H54 (cell line): ENCODE measurements at places on chromosomes 1 and 21.
A peak's percentile ranks its signal among the peaks of the same experiment; 100 is the strongest.

GRCh38 chr1:54168206-54168965 is 15.6 kb upstream of the CDCP2 start:
- no peak for DNase-seq

- no peak for DNase-seq
Observed at GRCh38 chr1:183953031-183953430, 84.5 kb downstream of the COLGALT2 start.

DNA sequence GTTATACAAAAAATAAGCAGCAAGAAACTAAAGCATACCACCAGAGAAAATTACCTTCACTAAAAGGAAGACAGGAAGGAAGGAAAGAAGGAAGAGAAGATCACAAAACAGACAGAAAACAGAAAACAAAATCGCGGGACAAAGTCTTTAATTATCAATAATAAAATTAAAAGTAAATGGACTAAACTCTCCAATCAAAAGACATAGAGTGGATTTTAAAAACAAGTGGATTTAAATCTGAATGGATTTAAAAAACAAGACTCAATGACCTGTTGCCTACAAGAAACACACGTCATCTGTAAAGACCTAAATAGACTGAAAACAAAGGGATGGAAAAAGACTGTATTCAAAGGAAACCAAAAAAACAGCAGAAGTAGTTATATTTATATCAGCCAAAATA is 75.7 kb upstream of the MAGI3 start:
- DNase-seq: no peak

DNA sequence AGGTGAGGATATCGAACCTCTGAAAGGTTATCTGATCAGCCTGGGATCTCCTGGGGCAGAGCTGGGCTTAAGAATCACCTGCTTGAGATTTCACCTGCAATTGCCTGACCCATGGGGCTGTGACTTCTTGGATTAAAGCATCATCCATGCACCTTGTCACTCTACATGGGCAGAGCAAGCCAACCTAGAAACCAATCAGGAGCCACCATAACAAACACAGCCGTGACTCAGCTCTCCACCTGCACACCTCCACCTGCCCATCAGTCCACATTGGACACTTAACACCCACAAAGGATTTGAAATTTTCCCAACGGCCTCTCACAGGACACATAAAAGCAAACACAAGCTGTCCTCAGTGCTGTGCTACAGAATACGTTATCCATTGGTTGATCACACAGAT is 35.1 kb upstream of the ETS2 start:
- DNase-seq: no peak

- no peak for DNase-seq
Observed at GRCh38 chr1:175788586-175789252, 45.3 kb upstream of the TNR start.

DNA sequence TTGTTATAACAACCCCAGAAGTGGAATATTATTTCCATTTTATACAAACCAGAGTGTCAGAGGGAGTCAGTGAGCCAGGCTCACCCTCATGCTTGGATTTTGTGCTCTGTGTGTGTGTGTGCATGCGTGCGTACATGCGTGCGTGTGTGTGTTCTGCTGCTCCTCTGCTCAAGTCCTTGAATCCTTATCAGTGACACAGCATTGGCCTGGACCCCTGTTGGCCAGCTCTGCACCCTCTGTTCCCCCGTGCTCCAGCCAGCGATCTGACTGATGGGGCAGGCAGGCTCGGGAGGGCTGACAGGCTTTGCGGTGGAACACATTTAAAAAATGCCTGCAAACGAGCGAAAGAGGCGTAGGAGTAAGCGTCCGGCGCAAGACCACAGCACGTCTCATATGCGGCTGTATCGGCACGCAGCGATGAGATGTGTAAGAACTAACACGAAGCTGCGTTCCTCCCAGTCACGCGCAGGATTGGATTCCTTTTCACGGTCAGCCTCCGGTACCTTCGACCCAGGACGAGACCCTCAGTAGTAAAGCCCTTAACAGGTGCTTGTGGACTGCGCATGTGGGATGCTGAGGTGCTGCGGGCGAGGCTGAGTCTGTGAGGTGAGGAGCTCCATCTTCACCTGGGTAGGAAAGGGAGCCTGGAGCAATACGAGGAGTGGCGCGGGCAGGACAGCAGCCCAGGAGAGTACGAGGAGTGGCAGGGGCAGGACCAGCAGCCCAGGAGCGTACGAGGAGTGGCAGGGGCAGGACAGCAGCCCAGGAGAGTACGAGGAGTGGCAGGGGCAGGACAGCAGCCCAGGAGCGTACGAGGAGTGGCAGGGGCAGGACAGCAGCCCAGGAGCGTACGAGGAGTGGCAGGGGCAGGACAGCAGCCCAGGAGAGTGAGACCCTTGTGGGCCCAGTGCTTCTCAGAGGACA is 130.9 kb downstream of the GALNT2 start:
- no peak for DNase-seq

DNA sequence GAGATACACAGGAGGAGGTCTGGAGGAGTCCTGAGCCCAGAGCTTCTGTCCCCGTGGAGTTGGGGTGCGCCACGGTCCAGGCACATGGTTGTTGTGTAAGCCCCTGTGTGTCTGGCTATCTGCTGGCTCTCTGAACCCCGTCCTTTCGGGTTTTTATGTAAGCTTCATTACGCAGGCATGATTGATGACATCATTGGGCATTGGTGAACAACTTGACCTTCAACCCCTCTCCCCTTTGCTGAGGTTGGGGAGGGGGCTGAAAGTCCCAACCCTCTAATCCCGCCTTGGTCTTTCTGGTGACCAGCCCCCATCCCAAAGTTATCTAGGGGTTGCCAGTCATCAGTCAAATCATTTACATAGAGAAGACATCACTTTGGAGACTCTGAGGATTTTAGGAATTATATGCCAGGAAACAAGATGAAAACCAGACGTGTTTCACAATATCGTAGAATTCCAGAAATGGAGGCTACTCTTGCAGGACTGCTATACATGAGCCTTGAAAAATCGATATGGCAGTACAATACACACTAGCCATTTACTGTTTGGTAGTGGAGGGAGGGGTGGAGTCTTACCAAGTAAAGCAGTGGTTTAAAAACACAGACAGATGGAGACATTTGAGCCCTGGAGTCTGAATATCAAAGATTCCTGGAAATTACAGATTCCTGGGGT is 69.8 kb upstream of the SCAF4 start:
- no peak for DNase-seq

- DNase-seq: peak; percentile 79
Observed at GRCh38 chr1:32336963-32337675, 1.1 kb upstream of the MARCKSL1 start.

DNA sequence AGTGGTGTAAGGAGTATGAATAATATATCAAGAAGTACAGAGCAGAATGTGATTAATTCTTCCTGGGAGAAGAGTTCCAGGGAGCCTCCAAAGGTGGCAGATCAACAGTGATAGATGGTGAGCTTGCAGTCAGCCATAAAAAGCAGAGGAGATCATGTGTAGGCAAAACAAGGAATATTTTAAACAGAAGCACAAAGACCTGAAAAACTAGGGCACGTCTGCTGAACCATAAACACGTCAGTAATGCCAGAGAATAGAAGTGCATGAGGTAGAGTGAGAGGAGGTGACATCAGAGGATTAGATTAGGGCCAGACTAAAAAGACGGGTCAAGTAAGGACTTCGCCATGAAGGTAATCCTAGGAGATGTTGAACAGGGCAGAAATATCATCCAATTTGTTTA is 151.8 kb downstream of the EIF4G3 start:
- DNase-seq: no peak

DNA sequence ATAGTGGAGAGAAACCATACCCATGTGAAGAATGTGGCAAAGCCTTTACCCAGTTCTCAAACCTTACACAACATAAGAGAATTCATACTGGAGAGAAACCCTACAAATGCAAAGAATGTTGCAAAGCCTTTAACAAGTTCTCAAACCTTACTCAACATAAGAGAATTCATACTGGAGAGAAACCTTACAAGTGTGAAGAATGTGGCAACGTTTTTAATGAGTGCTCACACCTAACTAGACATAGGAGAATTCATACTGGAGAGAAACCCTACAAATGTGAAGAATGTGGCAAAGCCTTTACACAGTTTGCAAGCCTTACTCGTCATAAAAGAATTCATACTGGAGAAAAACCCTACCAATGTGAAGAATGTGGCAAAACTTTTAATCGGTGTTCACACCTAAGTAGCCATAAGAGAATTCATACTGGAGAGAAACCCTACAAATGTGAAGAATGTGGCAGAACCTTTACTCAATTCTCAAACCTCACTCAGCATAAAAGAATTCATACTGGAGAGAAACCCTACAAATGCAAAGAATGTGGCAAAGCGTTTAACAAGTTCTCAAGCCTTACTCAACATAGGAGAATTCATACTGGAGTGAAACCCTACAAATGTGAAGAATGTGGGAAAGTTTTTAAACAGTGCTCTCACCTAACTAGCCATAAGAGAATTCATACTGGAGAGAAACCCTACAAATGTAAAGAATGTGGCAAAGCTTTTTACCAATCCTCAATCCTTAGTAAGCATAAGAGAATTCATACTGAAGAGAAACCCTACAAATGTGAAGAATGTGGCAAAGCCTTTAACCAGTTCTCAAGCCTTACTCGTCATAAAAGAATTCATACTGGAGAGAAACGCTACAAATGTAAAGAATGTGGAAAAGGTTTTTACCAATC is 80.0 kb downstream of the JMJD4 start:
- no peak for DNase-seq

DNA sequence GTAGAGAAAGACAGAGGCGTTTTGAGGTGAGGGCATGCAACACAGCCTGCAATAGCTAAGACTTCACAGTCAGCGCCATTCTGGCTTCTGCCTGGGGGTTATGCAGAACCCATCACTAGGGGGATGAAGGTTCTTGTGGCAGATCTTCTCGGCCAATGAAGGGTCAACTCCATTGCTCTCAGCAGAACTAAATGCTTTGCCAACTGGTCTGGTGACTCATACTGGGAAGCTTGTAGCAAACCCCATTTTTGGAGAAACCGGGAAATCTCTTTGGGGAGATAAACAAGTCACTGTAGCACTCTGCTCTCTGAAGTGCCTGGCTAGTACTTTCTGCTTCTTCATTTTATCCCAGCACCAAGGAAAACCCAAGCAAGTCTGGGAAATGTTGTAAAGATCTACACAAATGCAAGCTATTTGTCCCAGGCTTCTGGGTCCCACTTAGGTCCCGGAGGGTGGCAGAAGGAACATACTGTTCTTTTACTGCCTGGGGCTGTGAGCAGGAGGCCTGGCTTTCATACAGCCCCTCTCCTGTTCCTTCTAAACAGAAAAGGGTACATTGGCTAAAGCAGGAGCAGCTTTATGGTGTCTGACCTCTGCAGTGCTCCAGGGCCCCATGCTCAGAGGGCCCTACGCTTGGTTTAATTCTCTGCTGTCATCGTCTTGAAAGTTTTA is 28.8 kb downstream of the SHISA4 start:
- no peak for DNase-seq

DNA sequence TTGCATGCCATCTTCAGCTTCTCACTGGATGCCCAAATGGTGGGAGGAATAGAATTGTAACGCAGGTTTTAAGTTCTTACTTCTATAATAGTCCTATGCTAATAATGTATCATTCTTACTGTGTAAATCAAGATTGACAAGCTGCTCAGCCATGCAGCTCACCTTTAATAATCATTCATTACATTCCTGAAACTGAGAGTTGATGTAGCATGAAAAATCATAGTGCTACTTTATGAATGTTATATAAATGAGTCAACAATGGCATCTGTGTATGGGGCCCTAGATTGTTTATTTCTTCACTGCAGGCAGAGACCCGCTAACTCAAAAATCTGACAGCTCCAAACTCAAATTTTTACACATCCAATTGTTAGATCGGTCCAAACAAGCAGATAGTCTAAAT is 34.4 kb downstream of the FH start:
- DNase-seq: no peak

DNA sequence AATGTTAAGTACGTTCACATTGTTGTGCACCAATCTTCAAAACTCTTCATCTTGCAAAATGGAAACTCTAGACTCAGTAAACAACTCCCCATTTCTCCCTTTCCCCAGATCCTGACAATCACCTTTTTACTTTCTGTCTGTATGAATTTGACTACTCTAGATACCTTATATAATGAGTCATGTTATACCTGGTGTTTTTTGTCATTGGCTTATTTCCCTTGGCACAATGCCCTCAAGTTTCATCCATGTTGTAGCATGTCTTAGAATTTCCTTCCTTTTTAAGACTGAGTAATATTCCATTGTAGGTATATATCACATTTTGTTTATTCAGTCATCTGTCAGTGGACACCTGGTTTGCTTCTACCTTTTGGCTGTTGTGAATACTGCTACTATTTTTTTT is 399.5 kb downstream of the LMO4 start:
- no peak for DNase-seq

DNA sequence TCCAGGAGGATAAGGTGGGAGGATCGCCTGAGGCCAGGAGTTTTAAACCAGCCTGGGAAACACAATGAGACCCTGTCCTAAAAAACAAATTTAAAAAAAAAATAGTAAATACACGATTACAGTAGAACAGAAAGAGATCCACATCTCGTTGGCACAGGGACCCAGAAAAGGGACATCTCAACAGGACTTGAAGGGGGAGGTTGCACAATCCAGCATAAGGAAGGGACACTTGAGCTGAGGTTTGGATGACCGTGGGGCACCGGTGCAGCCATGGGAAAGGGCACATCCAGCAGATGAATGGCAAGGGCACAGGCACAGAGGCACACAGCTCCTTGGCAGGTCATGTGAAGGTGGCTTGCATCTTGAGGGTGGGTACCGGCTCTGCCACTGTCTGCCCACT is 20.5 kb downstream of the TRIM67 start:
- no peak for DNase-seq

- peak; percentile 33 for DNase-seq
Observed at GRCh38 chr1:31714442-31715086, 10.7 kb upstream of the COL16A1 start.

DNA sequence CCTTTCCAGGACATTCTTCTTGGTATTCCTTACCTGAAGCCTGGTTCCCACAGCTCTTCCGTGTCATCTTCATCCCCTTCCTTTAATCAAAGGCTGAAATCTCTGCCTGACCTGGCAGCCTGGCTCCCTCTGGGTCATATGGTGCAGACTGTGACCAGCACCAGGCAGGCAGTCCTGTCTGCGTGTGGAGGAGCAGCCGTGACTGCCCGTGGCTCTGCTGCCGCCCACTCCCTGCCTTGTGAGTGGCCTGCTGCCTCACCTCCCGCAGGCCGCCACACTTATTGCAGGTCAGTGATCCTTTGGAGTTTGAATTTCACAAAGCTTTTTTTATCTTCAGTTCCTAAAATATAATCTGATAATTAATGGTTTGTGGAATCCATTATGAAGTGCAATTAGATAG is 36.2 kb upstream of the EPHA8 start:
- DNase-seq: no peak

GRCh38 chr1:108142773-108143394 is 57.3 kb downstream of the SLC25A24 start:
- no peak for DNase-seq

GRCh38 chr1:154848983-154849382 is 21.1 kb downstream of the KCNN3 start:
- no peak for DNase-seq

DNA sequence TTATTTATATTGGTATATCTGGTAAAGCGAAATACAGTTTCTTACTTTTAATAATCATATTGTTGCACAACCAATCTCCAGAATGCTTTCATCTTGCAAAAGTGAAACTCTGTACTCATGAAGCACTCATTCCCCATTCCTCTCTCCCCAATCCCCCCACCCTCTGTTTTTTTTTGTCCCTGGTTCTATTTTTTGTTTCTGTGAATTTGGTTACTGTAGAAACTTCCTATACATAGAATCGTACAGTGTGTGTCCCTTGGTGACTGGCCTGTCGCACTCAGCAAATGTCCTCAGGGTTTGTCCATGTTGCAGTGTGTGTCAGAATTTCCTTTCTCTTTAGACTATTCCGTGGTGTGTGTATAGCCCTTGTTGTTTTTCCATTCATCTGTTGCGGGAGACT is 7.9 kb upstream of the NLRP3 start:
- no peak for DNase-seq
